NB4 (cell line): ENCODE measurements at places on chromosomes 5 and 9.

GRCh38 chr5:79111387-79111959 lies at the start of gene BHMT:
TSS of gene BHMT (plus strand) at chr5:79111809. CDS start at chr5:79111886, 77 bp downstream.
- DNase-seq: no peak

DNA sequence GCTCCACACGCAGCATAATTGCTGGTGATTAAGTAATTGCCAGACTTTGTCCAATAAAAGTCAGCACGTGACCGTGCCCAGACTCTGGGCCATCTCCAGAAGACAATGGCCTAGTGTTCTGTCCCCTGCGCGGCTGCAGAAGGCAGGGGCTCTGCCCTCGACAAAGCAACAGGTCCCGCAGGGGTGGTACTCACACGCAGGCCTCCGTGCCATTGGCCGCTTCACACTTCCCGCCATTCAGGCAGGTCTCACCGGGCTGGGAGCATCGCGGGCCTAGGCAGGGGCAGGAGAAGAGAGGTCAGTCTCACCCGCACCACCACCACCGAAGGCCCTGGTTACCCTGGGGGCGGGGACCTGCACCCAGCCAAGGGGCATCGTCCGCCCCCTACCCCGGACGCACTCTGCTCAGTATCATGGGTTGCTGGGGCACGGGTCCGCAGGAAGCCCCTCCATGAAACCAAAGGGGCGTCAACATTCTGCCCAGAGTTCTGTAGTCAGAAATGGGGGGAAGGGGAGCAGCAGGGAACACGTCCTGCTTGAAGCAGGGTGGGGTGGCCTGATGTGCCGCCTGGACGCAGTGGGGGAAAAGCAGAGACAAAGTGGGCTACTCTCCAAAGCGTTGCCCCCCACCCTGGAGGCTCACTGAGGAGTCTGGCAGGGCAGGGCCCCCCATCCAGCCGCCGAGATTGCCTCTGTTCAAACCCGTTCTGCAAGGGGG lies 1.9 kb downstream of the NOTCH1 start:
- no peak for DNase-seq

- no peak for DNase-seq
Observed at GRCh38 chr5:54516051-54516655, 1.4 kb upstream of the SNX18 start.

DNA sequence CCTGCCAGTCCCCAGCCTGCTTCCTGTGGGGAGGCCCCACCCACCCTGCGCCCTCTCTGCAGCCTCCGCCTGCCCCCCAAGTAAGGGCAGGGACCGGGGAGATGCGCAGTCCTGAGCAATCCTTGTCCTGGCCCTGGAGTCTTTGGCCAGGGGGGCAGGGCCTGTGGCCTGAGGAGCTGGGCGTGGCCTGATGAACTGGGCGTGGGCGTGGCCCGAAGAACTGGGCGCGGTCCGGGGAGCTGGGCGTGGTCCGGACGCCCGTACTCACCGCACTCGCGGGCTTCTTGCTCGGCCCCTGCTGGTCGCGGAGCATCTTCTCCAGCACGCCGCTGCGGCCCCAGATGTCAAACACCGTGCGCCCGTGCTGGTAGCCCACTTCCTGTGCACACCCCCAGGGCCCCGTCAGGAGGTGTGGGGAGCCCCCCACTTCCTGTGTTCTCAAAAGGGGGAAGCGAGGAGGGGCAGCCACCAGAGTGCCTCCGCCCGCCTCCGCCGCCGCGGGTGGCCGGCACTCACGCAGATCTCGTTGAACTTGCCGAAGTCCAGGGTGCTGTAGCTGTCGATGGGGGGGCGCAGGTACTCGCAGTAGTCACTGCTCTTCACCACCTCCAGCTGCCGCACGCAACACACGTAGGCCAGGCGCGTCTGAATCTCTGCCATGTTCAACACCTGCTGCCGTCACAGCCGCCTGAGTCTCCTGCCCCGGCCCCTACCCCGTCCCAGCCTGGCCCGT lies 2.7 kb upstream of the NSMF start:
- DNase-seq: peak; percentile 87

DNA sequence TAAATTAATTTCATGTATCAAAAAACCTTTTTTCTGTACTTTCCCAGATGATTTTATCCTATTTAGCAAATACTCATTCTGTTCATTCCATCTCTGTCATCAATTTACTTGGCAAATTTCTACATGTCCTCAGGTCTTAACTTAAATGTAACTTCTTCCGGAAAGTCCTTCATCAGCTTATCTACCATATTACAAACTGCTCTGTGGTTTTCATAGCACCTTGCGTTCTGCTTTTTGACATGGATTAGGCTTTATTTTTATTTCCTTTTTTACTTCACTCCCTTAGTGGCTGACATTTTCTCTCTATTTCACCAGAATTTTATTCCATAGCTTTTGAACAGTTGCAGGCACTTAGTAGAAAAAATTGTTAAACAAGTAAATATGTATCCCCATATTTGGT lies 1040.8 kb downstream of the TAF11L14 start:
- DNase-seq: no peak

DNA sequence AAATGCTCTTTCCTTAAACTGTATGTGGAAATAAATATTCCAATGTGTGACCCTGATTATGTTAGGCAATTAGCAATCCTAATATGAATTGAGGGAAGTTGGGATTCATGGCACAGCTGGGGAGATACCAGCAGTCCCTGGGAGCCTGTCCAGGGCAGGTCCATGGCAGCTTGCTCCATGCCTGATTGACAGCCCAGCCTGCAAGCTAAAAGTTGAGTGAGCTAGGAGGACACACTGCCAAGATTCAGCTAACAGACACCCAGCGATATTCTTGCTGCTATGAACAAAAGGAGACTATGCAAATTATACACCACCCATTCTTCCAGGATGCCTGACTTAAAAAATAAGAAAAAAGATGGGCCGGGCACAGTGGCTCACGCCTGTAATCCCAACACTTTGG lies 6.2 kb downstream of the TGFBI start:
- DNase-seq: no peak

- DNase-seq: no peak
Observed at GRCh38 chr5:112708103-112708622, 29.5 kb upstream of the APC start.

GRCh38 chr5:10745133-10745532 lies 15.9 kb downstream of the DAP start:
- no peak for DNase-seq

DNA sequence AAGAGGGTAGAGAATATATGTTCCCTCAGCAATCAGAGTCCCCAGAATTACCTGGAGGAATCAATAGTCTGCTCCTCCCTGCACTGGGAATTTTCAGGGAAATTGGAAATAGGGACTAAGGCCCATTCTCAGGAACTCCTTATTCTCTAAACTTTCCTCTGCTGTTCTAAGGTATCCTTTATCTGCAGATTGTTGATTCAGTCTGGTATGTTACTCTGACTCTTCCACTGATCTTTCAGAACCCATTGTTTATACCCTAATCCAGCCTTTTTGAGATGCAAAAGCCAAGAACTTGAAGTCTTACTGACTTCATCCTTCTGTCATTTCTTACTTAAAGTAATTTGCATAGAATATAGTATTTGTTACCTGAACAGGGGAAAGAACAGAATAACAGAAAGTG lies 143.5 kb upstream of the PPP1R2B start:
- no peak for DNase-seq

GRCh38 chr9:17116400-17116837 lies 18.4 kb upstream of the CNTLN start:
- DNase-seq: peak; percentile 67

DNA sequence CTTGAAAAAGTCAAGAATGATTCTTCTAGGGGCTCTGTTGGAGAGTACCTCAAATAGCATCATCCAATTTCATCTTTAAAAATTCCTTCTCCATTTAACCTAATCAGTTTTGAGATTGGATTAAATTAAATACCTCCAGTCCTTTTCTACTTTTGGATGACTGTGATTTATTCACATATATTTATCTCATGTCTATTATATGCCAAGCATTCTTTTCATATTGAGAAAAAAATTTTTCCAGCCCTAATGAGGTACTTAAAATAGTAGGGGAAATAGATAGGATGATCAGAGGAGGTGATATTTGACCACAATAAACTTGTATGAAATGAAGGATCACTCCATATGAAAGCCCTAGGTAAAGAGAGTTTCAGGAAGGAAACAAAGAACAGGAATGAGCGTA lies 250.1 kb downstream of the MAT2B start:
- no peak for DNase-seq

- no peak for DNase-seq
Observed at GRCh38 chr9:8724284-8725018, 924.9 kb upstream of the DMAC1 start.

GRCh38 chr5:136064510-136064909 lies 35.7 kb downstream of the TGFBI start:
- no peak for DNase-seq

DNA sequence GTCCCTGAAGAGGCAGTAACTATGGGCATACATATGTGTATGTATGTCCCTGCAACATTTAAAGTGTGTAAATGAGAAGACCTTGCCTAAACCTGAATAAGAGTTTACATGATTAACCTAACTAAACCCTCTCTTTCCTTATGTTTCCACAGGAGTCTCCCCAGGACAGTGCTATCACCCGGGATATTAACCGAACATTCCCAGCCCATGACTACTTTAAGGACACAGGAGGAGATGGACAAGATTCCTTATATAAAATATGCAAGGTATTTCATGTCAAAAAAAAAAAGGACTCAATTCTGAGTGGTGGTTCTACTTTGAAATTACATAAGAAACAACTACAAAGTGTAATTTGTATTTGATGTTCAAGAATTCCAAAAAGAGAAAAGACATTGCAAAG lies 31.7 kb downstream of the GPR21 start:
- DNase-seq: no peak

DNA sequence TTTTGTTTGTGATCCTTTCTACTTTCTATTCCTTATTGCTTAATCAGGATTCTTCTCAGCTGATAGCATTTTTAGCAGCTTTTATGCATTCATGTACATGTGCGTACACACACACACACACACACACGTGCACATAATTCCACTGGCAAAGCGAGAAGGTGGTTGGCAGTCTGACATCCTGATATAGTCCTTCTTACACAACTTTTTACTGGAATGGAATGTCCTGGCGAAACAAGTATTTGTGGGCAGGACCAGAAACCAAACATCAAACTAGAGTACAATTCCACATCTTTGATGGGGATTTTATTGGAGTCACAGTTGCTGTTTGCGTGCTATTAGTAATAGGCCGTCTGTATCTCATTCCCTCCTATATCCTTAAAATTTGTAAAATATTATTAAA lies 356.5 kb downstream of the CCDC171 start:
- no peak for DNase-seq

DNA sequence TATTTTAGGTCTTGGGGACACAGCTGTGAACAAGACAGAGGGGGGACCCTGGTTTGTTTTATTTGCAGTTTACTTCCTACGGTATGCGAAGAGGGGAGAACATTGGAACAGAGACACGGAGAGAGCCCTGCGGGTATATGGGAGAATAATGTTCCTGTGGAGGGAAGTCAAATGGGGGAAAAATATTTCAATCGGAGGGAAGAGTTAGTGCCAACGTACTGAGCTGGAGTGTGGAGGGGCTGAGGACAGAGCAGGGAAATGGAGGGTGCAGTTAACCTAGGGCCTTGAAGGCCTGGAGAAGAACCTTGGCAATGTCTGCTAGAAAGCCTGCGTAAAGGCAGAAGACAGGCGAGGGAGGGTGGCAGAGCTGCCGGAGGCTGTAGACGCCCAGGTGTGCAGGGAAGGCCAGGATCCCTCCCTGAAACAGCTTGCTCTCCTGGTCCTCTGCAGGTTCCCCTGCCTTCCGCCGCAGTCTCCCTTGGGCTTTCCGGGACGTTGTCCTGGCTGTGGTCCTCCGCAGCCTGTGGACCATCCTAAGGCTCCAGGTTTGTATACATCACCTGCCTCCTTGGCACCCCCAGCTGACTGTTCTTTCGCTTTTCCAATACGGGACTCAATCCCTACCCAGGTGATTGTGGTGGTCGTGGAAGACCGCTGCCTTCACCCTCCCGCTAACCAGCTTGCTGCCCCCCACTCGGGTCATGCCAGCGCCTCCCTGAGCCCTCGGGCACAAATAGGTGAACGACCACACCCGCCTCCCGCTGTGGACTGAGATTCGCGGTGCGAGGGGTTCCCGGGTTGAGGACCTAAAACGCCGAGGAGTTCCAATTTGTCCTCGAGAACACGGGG lies 1.9 kb upstream of the RACK1 start:
- DNase-seq: no peak

DNA sequence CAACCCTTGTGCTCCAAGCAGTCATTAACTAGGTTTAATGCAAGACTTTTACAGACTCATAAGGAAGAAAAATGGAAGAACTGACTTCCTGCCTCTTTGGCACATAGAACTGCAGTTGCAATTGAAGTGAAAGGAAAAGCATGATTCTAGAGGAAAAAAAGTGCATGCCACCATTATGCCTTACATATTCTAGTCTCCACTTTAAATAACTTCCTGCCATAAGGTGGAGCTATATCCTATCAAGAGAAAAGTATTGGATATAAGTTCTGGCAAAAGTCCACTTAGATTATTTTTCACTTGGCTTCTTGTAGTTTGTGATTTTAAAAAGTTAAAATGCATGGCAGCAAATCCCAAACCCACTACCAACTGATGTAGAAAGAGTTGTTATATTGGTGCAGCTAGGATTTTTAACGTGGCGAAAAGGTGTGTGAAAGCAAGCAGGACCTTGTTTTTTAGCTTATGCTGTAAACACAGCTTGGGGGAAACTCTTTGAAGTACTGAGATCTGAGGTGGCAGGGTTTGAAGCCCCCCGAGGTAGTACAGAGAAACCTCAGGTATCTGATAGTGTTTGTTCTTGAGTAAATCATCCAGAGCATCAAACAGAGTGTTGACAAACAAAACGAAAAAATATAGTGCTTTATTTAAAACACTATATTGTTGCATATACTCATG lies 117.9 kb downstream of the ANXA1 start:
- DNase-seq: peak; percentile 9

- DNase-seq: no peak
Observed at GRCh38 chr9:36318212-36318802, 60.1 kb upstream of the GNE start.

- DNase-seq: no peak
Observed at GRCh38 chr5:154385236-154385512, 60.6 kb upstream of the SAP30L start.

GRCh38 chr9:121135642-121136041 lies 60.9 kb downstream of the CNTRL start:
- DNase-seq: no peak

DNA sequence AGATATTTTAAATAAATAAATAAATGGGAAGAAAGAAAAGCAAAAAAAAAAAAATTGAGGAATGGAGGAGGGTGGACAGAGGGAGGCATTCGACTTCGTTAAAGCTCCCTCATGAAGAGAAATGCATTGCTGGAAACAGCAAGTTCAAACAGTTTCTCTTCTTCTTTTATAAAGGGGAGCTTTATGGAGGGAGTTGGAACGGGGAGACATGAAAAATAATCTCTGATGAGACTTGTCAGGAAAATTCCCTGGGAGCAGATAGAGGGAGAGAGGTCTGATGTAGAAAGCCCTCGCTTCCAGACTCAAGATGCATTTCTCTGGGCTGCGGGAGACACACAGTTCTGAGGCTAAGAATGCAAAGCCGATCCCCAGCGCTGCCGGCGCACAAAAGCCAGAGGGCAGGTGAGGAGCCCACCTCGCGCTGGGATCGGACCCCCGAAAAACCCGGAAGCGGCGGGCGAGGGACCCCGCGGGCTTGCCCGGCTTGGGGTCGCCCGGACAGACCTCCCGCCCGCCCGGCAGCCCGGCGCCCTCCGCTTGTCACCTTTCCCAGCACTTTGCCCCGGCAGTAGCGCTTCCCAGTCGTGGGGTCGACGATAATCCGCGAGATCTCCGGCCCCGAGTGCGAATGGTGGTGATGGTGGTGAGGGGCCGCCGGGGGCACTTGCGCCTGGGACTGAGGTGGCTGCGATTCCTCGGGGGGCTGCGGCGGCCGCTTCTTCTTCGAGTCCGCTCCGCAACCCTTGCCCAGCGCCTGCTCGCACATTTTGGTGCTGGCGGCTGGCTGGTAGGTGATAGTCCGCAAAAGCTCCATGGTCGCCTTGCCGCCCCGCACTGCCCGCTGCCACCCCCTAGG lies 512 bp downstream of the PLK2 start:
- DNase-seq: no peak
